NCI-H526 treated with DMSO at 0.1 percent for 48 hours (cell line): ENCODE measurements at places on chromosomes 7 and 10.

- no peak for DNase-seq
These were observed 559 bp upstream of the FKBP14 start for GRCh38 chr7:30027065-30027456.

DNA sequence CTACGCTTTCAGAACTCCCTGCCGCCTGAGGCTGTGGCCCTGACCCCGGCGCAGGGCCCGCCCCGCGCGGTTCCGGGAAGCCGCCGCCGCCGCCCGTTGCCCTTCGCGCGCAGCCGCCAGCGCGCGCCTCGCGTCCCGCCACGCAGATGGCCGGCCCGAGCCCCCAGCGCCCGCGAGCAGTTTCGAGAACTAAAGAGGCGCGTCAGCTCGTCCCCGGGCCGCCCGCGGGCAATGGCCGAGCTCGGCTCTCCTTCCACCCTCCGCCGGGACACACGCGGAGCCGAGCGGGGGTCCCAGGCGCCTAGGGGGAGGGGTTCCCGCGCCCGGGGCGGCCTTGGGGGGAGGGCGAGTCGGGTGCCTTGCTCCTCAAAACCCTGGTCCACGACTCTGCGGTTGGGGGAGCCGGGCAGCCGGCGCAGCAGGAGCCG, 1.8 kb downstream of the HNRNPF start:
- DNase-seq, result no peak

DNA sequence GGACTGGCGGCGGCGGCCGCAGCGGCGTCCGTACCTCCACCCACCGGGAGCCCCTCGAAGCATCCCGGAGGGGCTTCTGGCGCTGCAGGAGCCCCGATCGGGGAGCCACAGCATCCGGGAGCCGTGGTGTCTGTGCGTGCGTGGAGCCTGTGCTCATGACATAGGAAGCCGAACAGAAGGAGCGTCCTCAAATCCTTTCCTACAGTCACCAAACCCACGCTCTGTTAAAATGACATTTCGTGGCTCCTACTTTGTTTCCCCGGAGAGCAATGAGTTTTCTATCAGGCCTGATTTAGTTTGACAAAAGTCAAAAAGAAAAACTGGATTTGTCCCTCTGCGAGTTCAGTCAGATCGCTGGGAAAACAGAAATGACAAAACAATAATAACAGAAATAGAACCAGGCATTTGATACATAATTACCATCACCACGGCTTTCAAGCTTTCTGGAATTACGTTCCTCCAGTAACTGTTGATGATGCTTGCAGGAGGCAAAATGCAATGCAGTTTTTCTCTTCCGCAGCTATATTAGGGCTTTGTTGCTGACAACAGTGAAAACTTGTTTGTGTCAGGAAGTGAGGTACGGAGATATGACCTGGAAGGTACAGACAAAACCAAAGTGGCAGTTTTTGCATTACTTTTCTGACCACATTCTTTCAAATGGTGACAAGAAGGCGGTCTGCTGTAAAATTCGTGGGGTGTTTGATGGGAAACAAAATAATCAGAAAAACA, 219.3 kb upstream of the MKLN1 start:
- no peak for DNase-seq

- peak; percentile 66 for DNase-seq
These were observed 17.9 kb upstream of the AGK start for GRCh38 chr7:141533149-141533949.

- no peak for DNase-seq
These were observed 22.1 kb upstream of the OPN4 start for GRCh38 chr10:86632009-86632800.

- peak; percentile 66 for DNase-seq
These were observed 538 bp downstream of the TRIM8 start for GRCh38 chr10:102644646-102645387.

DNA sequence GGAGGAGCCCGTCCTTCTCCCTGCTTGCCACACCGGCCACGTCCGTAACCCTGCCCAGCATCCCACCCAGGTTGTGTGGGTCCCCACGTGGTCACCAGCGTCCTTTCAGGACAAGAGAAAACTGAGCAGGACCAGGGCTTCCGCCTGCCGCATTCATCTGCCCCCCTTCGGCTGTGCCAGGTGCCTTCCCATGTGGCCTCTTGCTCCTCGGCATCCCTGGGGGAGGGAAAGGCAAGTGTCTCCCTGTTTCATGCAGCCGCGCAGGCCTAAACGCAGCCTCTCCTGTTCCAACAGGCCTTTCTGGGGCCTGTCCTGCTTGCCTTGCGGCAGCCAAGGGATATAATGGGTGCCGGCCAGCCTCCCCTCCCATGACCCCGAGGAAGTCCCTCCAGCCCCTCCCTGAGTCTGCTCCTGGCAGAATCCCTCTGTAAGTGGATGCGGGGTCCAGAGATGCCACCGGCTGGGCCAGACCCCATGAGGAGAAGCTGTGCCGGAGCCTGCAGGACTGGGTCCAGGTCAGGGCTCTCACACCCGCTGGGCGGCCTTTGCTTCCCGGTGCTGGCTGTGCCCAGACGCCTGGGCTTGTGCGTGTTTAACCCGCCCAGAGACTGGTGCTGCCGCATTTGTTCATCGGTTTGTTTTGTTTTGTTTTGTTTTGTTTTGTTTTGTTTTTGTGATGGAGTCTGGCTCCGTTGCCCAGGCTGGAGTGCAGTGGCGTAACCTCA, 23.1 kb downstream of the SHH start:
- no peak for DNase-seq

GRCh38 chr7:111174510-111174909, 83.6 kb downstream of the LRRN3 start:
- DNase-seq, result no peak

DNA sequence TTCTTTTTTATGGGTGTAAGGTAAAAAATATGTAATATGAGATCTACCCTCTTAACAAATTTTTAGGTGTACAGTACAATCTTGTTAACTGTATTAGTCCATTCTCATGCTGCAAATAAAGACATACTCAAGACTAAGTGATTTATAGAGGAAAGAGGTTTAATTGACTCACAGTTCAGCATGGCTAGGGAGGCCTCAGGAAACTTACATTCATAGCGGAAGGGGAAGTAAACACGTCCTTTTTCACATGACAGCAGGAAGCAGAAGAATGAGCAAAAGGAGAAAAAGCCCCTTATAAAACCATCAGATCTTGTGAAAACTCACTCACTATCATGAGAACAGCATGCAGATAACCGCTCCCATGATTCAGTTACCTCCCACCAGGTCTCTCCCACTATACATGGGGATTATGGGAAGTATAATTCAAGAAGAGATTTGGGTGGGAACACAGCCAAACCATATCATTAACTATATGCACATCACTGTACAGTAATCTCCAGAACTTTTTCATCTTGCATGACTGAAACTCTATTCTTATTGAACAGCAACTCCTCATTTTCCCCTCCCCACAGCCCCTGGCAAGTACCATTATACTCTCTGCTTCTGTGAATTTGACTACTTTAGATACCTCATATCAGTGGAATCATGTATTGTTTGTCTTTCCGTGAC, 127.4 kb downstream of the WNT2 start:
- DNase-seq, result no peak

GRCh38 chr7:108808549-108809266, 239.0 kb downstream of the DNAJB9 start:
- no peak for DNase-seq

- no peak for DNase-seq
These were observed 673.7 kb downstream of the SUGCT start for GRCh38 chr7:40808378-40808942.

GRCh38 chr7:3805151-3805550, 504.1 kb downstream of the SDK1 start:
- DNase-seq, result no peak
